ENCODE measurements at places on chromosomes 11 and 22.

GRCh38 chr11:19419808-19420207 lies 179.1 kb upstream of the E2F8 start:
- peak; percentile 39 for DNase-seq

GRCh38 chr22:38684895-38685294 lies 3.1 kb downstream of the TOMM22 start:
- DNase-seq: no peak

DNA sequence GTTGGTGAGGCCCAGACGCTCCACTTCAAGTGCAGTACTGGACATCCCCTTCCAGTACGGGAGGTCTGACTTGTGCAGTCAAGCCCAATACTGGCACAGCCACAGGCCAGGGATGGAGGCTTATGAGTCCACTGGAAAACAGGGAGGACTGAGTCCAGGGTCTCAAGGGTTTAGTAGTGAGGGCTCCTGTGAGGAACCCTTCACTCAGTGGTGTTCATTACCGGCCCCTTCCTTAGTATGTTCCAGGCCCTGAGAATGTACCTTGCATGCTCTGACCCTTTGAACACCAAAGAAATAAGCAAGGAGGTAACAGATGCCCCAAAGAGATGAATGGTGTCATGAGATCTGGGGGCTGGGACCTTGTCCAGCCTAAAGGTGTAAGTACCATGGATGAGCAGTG lies 11.8 kb downstream of the PRAME start:
- DNase-seq: no peak

GRCh38 chr11:124752471-124753102 lies 532 bp upstream of the VSIG2 start:
- no peak for DNase-seq

DNA sequence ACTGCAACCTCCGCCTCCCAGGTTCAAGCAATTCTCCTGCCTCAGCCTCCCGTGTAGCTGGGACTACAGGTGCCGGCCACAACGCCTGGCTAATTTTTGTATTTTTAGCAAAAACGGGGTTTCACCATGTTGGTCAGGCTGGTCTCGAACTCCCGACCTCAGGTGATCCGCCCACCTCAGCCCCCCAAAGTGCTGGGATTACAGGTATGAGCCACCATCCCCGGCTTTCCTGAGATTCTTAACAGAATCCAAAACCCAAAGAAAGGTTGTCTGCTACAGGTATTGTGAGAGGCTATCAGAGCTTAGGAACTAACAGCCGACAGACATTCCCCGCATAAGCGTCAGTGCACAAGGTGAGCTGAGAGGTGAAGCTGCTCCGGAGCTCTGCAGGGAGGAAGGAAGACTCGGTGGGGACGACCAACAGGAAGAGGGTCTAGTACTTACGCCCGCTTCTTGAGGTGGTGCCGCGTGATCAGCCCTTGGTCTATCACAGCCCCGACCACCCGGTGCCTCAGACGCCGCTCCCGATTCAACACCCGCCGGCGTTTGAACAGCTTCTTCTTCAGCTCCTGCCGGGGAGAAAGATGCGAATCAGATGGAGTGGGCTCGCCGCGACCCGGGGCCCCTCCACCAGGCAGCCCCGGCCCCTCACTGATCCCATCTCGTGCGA lies 470 bp downstream of the C11orf98 start:
- DNase-seq: peak; percentile 57

- DNase-seq: peak; percentile 30
Measured at GRCh38 chr11:62245271-62245753, 3.3 kb downstream of the SCGB1D2 start.

- DNase-seq: no peak
Measured at GRCh38 chr11:47331454-47332302, 20.8 kb downstream of the MYBPC3 start.

DNA sequence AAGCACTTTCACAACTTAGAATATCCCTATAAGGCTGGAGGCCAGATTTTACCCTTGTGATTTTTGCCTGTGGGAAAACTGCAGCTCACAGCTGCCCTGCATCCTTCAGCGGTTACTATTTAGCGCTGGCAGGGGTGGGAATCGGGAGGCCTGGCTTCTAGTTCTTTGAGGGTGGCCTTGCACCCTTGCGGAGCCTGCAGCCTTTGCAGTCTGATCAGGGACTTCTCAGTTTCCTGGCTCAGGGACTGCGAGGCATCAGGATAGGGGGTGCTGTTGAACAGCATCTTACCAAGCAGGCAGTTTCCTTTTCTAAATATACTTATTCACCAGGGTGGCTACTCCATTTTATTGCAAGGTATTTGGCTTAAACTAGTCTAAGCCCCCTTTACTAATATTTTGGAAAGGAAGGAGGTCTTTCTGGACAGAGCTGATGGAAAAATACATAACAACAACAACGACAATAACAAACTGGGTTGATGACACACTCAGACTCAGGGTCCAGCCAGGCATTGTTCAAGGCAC lies 2.9 kb upstream of the APOA1 start:
- DNase-seq: no peak

DNA sequence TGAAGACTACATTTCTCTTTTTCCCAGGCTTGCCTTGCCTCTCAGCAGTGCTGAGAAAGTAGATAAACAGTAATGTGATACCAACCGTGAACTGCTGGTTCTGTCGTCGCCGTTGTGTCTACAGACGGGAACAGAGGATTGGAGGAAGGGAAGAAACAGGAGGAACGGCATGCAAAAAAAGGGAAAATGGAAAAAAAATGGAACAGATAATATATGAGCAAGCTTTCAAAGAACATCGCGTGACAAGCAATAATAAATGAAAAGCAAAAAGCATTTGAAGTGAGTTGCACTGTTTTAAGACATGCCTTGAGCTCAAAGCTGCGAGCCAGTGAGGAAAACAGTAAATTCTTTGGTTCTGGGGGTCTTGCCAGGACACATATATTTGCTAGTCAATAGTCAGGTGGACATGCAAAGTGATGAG lies 305.9 kb downstream of the CADM1 start:
- no peak for DNase-seq

DNA sequence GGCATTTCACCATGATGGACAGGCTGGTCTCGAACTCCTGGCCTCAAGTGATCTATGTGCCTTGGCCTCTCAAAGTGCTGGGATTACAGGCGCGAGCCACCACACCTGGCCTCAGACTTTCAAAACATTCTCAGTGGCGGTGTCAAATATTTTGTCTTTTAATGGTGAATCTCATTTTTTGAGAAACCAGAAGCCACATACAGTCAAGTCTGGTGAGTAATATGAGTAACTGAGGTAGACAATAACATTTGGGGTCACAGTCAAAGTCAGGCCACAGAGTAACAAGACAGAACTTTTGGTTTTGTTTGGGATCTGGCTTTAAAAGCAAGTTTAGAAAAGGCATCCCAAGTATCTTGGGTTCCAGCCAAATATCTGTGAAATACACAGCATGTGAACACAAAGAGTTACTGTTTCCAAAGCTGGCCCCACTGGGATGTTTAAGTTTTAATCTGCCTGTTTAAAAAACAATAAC lies 5.6 kb upstream of the TMA7B start:
- DNase-seq: peak; percentile 84

DNA sequence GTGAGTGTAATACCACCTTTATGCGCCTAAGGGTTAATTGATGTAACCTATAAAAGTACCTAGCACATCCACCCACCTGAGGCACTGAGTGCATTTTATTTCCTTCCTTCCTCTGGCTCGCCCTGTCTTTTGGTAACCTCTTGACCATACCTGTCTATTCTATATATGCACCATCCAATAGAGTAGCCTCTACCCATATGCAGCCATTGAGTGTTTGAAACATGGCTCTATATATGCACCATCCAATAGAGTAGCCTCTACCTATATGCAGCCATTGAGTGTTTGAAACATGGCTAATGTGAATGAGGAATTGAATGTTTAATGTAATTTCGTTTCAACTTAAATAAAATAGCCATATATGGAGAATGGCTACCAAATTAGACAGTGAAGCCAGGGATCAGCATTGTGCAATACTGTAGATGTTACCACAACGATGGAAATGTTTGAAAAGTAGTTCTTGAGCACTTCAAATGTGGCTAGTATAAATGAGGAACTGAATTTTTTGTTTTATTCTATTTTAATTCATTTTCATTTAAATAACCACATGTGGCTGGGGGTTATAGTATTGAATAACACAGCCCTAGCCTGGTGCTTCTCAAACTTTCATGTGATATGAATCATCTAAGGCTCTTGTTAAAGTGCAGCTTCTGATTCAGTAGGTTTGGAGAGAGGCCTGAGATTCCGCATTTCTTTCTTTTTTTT lies 33.8 kb downstream of the SLC35F2 start:
- DNase-seq: no peak

DNA sequence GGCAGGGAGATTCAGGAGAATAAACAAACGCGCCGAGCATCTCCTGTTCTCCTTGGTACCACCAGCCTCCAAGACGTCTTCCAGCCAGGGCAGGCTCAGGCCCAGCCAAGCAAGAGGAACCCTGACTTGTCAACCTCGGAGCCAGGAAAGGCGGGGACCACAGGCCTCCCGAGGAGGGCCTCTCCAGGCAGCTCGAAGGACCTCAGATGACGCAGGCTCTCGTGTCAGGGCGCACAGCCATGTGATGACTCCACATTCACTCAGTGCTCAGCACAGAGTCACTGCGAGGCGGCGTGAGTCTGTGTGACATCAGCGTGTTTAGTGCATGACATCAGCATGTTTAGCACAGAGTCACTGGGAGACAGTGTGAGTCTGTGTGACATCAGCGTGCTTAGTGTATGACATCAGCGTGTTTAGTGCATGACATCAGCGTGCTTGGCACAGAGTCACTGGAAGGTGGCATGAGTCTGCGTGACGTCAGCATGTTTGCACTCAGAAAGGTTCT lies 241.4 kb downstream of the BRD1 start:
- no peak for DNase-seq

- DNase-seq: no peak
Measured at GRCh38 chr11:12058425-12059115, 50.1 kb upstream of the DKK3 start.

DNA sequence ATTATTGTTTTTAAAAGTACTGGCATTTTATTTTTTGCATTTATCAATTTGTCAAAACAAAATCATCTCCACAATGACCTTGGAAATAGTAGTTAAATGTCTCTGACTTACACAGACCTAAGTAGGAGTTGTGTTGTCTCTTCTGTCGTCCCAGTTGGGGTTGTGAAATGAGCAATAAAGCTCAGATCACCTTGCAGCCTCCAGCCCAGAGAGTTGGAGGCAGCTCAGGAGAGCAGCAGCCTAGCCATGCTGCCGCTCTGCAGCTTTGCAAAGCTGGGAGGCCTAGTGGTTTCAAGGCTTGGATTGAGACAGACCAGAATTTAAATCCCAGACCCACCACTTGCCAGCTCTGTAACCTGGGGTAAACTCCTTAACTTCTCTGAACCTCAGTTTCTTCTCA lies 65.2 kb upstream of the CRYBB3 start:
- DNase-seq: no peak

GRCh38 chr11:40763046-40763445 lies 696.4 kb downstream of the LRRC4C start:
- no peak for DNase-seq

DNA sequence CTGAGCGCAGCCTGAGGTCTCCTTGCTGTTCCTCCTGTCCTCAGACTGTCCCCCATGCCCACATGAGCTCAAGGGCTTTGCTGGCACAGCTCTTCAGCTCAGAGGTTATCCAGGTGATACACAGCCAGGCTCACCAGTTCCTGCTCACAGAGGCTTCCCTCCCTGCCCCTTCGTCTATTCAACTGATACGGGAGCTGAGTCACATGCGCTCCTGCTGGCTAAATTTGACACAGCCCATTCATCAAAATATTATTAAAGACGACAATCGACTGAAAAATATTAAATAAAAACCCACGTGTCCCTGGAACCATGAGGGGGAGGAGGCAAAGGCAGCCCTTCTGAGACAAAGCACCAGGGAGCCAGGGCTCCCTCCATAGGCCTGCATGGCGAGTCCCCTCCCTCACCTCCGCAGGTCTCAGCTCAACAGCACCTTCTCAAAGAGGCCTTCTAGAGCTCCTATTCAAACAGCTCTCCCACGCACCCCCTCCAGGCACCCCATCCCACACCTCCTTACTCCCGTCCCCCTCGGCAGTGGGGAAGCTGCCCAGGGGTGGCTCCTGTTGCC lies 40.5 kb downstream of the DUSP8 start:
- DNase-seq: no peak

DNA sequence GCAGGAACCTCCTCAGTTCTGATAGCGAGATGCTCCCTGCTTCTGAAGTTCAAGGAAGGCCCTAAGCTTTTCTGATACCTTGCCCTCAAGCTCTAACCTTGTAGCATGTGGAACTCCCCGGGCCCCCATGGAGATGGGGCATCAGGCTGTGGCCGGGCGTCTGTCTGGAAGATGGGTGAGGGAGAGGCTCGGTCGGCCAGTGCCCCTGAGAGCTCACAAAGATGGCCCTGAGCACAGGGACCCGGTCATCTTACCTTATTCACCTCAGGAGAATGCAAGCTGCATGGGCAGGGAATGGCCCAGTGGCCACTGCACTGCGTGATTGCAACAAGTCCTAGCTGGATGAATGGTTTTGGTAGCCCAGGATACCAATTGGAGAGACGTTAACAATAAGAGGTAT lies 830.3 kb downstream of the TBC1D22A start:
- no peak for DNase-seq

- DNase-seq: no peak
Measured at GRCh38 chr11:102680945-102681344, 24.6 kb downstream of the MMP27 start.

DNA sequence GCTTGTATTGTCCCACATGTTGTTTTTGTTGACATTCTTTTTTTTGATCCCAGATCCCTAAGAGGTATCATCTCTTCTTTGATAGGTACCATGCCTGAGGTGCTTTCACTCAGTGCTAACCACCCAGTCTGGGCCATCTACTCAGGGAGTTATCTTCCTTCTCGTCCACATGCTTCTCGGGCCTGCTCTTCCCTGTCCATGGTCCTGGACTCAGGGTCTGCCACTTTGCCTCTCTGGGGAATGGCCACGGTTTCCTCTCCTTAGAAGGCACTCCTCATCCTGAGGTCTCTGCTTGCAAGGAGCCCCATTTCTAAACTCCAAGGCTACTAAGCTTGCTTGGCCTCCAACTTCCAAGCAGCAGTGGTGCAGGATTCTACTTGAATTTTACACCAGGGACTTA lies 227.0 kb upstream of the NCAM1 start:
- DNase-seq: peak; percentile 66

GRCh38 chr11:78499971-78500370 lies 74.7 kb downstream of the NARS2 start:
- no peak for DNase-seq

DNA sequence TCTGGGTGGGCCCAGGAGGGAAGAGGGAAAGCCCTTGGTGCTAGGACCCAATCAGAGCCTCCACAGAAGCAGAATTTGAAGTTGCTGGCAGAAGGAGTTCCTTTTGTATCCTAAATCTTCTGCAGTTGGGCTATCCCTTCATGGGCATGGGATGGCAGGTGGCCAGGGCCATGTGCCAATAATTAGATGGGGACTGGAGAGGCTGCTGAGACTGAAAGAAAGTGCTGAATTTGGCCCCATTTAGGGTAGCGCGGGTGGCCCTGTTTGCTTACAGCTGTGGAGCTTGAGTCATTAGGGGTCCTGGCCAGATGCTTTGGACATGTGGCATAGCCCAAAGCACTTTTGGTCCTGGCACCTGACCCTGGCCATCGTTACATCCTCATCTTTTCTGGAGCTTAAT lies 27.1 kb downstream of the PARVA start:
- no peak for DNase-seq

- DNase-seq: no peak
Measured at GRCh38 chr11:107756553-107756952, 44.7 kb upstream of the SLN start.
